ENCODE measurements at places on chromosomes 13 and 19.

DNA sequence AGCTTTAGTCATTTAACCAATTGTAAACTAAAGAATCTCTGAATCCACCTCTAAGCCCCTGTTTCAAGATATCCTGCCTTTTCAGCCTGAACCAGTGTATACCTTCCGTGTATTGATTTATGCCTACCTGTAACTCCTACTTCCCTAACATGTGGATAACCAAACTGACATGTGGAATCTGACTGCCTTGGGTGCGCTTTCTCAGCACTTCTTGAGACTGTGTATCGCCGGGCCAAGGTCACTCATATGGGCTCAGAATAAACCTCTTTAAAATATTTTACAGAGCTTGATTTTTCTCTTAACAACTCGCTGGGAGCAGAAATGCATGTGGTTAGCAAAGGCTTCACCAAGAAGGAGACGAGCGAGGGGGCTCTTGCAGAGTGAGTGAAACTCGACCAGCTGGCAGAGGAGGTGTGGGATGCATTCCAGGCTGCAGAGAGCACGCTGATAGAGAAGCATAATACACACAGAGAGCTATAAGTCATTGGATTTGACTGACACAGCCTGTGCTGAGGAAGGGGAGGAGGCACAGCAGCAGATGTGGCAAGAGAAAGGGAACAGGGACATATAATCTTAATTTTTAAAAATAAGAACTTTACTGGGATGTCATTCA, 268.2 kb upstream of the MAB21L1 start:
- DNase-seq, result no peak

DNA sequence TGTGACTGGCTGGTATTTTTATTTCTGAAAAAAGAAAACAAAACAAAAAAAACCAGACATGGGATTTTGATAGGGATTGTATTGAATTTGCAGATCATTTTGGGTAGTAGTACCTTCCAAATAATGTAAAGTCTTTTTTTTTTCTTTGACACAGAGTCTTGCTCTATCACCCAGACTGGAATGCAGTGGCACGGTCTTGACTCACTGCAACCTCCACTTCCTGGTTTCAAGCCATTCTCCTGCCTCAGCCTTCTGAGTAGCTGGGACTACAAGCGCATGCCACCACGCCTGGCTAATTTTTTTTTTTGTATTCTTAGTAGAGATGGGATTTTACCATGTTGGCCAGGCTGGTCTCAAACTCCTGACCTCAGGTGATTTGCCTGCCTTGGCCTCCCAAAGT, 4.2 kb downstream of the ZNF101 start:
- no peak for DNase-seq

- DNase-seq, result no peak
Measured at GRCh38 chr13:31587698-31588266, 151.5 kb upstream of the RXFP2 start.

DNA sequence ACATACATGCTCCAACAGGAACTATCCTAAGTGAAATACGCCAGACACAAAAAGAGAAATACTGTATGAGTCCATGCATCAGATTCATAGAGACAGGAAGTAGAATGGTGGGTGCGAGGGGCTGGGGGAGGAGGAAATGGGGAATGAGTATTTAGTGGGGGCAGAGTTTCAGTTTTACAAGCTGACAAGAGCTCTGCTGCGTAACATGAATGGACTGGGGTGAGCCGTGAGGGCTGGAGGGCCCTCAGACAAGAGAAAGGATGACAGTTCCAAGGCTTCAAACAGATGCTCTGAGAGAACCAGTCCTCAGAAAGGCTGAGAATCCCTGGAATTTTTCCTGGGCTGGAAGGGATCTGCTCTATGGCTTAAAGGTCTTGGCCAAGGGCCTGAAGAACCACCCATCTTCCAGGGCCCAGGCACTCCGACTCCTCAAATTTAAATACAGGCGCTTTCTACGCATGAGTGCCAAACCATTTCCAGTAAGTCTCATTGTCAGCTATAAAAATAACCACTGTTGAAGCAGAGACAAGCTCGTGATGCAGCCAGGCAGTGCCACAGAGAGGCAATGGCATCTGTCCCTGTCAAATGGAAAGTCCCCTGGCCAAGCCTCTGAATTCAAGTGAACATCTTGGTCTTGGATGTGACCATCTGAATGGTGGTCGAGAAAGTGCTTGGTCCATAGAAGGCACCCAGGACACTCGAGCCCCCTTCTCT, 17.5 kb downstream of the KLF2 start:
- DNase-seq, result no peak

GRCh38 chr13:29479716-29480492, 115.6 kb downstream of the SLC7A1 start:
- no peak for DNase-seq
